ENCODE measurements at places on chromosomes 3 and 15.

- DNase-seq, result no peak
These were observed 160.1 kb upstream of the TMC3 start for GRCh38 chr15:81534124-81534523.

GRCh38 chr3:54582424-54582823, 345.4 kb downstream of the LRTM1 start:
- no peak for DNase-seq

DNA sequence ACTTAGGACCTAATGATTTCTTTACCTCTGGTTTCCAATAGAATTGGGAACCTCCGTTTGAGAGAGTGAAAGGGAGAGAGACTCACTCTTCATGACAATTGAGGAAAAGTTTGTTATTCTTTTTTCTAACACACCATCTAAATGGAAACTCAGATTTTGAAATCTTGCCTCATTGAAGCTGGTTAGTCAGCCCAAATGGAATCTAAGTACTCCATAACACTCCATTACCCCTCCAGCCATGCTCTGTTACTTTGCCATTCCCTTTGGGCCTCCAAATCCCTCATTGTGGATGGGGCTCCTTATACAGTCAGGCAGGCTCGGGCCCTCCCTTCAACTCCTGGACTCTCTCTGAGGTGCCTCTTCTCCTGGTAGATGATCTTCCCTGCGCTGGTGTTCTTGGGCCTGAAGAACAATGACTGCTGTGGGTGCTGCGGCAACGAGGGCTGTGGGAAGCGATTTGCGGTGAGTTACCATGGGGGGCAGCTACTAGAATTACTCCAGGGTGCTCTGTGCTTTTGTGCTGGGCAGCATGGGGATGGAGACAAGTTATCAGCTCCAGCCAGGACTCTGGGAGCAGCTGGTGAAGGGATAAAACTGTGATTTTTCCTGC, 1.1 kb downstream of the TM4SF4 start:
- no peak for DNase-seq

GRCh38 chr3:142501004-142501926, 53.4 kb upstream of the XRN1 start:
- no peak for DNase-seq

DNA sequence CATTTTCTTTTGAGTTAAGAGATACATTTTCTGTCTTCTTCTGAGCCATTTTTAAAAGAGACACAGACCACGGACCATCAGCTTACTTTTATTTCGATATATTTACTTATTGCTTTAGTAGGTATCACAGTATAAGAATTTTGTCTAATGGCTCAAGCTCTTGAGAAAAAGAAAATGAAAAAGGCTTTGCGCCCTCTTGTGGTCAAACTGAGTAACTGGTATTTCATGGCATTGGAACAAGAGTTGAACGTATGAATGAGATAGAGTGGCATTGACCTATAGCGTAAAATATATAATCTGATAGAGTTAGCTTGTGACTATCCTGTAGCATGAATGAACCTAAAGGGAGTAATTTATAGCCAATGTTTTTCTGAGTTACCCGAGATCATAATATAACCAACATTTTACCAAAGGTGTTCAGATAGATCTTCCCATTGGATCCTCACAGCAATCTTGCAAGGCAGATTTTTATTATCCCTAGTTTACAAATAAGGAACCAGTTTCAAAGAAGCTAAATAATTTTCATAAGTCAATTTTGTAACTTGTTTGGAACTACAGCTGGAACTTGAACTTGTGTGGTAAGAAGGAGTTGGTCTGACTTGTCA, 154.6 kb downstream of the POLR2M start:
- DNase-seq, result no peak

DNA sequence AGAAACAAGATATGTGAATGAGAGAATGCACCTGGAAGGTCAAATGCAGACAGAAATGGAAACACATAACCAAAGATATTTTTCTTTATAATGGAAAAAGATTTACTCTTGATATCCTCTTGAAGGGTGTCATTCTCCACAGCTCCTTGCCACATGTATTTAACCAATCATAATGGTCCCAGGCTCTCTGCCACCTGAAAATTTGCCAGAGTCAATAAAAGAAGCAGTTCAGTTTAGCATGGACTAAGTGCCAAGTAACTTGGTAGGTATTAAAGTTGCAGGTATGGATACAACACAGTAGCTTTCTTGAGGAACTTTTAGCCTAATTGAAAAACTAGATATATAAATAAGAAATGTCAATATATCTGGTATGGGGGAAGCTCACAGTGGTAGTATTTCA, 33.5 kb downstream of the TUSC7 start:
- DNase-seq, result no peak

DNA sequence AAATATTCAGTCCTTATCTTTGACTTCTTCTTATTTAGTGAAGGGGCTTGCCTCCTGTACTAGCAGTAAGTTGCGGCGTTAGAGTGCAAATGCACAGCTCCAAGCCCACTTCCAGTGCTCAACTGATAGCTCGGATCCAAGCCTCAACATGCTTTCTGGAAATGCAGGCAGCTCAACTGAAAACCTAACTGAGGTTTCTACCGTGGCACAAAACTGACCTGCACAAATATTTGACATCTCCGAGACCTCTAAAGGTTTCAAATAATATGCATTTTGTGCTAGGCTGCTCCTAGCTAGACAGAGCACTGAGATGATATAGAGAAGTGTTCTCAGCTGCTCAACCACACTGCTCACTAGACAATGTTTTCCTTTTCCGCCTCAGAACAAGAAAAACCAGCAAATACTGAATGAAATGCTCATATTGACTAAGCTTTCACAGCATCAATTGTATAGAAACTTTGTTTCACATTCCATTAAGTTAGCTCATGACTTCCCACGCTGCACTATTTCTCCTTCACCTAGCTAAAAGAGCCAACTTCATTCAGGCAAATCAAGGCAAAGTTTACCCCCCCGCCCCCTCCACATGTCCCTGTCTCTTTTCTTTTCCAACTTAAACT, 822 bp downstream of the ZNF385D start:
- DNase-seq, result no peak

- no peak for DNase-seq
These were observed 55.4 kb downstream of the EOMES start for GRCh38 chr3:27666708-27667107.

DNA sequence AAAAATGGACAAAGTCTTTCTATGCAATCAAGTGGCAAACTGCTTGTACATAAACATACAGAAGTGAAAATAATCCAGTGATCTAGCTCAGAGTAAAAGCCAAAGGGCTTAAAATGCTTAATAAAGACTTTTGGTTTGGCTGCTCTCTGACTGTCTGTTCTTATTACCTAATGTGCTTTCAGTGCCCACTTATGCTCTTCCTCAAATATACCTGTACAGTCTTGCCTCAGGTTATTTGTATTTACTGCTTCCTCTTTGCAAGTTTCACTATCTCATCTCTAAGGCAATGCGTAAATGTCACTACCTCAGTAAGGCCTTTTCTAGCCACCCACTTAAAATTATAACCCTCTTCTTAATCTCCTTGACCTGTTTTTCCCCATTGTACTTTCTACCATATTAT, 171.8 kb downstream of the EPHA6 start:
- no peak for DNase-seq

DNA sequence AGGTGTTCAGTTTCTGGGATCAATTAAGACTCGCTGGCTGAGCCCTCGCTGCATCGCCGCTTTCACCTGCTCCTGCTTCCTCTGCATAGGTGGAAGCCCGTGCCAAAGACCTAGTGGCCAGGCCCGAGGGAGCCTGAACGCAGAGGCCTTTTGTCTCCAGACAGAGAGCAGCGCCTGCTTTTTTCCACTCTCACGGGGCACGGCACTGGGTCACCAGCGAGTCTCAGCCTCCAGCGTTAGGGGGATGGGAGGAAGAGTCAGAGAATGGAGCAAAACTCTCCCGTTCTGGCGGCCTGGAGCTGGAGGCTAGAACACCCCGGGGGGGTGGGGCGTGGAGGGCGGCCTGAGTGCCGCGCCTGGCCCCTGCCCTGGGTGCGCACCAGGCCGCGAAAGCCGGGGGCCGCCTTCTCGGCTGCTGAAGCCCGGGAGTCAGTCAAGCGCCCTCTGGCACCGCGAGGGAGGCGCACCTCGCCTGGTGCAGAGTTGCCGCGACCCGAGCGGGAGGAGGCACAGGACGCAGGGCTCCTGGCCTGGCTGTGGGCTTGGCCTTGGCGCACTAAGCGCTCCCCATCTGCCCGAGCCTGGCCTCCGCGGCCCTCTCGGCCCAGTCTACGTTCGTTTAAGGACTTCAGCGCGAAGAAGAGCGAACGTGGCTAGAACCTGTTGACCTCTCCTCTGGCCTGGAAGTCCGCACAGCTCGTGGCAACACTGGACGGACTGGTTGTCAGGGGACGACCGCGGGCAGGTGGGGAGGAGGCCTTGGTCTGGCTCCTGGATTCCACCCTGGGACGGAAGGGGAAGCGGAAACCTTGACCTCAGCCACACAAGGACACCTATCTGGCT, 21.5 kb downstream of the NR2F2 start:
- no peak for DNase-seq

GRCh38 chr3:194368918-194369317, 625 bp downstream of the LRRC15 start:
- no peak for DNase-seq

DNA sequence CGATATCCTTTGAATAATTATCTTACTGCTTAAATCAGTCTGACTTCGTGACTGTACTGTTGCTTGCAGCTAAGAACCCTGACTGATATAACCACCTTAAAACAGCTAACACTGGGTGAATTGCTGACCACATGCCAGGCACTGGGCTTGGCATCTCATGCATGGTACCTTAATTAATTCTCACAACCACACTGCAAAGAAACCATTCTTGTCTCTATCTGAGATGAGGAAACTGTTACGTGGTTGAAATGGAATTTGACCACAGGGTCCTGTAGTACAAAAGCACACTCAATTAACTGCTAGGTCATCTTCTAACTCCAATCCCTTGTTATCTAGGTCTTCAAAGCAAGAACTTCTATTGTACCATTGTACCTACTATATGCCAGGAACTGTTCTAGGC, 92.7 kb upstream of the PRICKLE2 start:
- DNase-seq, result no peak

- DNase-seq, result no peak
These were observed 1.2 kb downstream of the OSBPL11 start for GRCh38 chr3:125594125-125594524.

- no peak for DNase-seq
These were observed 99.0 kb upstream of the MEF2A start for GRCh38 chr15:99466701-99467337.

DNA sequence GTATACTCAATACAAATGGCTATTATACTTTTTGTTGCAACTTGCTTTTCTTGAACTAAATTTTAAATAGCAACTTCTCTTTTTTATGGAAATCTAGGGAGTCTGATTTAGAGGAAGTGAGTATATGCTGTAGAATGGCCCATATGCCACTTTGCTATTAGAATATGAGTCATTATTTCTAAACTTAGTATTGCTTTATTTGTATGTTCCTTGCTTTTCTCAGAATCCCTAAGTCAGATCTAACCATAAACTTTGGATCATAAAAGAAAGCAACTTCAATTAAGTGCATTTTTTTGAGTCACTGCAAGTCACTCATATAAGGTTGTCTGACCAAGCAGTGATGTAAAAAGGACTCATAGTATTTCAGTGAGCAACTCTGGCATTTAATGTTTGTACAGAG, 17.5 kb upstream of the SPTSSB start:
- no peak for DNase-seq

- DNase-seq, result no peak
These were observed 20.5 kb upstream of the FGD5 start for GRCh38 chr3:14798231-14798630.

DNA sequence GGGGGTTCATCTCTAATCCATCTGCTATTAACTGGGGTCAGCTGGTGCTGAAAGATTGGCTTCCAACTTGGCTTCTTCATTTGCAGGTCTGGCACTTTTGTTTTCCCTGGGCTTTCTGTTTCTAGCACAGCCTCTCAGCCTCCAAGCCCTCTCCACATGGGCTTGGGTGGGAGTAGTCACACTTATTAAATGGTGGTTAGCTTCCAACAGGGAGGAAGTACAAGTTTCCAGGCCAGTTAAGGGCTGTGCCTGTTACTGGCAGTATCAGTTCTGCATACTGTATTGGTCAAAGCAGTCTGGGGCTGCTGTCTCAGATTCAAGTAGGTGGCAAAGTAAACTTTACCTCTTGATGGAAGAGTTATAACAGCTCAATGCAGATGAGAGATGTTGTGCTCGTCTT, 627.1 kb upstream of the CCDC54 start:
- DNase-seq, result no peak

- no peak for DNase-seq
These were observed 23.1 kb downstream of the SRPRB start for GRCh38 chr3:133828576-133829309.

DNA sequence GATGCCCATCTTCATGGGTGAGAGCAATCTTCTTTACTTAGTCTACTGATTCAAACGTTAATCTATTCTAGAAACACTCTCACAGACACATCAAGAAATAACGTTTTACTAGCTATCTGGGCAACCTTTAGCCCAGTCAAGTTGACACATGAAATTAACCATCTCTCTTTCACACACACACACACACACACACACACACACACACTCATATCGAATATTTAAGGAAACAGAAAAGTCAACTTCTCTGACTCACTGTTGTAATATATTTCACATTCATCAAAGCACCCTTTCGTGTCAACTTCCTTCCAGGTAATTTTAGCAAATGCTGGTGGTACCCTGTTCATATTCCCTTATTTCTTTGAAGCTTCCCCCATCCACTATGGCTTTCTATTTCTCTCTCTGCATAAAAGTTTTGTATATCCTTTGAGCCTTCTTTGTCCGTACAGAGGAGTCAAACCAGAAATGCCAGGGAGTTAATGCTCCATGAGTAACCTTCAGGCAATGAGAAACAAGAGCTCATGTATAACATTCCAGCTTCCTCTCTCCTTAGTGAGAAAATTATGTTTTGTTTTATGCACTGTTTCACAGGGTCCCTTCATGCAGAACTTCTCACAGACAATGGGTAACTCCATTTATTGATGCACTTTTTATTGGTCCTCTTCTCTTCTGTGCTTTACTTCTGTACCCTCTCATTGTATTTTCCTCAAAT, 335.5 kb upstream of the CBLB start:
- no peak for DNase-seq

DNA sequence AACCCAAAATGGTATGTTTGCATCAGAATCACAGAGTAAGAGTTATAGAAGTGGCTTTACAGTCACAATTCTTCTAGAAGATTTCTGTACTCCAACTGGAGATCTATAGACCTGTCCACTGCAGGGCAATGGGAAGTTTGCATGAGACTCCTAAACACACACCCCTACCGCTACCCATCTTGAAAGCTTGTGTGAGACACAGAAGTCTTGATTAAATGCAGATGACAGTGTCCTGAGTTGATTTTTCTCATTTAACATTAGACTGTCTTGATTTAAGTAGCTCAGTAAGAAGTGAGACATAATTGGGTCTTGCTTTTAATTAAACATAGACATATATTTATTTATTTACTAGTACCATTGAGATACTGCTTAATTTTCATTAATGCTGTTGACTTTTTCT, 54.4 kb downstream of the CD47 start:
- no peak for DNase-seq

GRCh38 chr15:38424101-38424552, 29.8 kb upstream of the FAM98B start:
- no peak for DNase-seq

Measured in activated T-helper 1 cell treated with anti-CD3 and anti-CD28 coated beads, Interleukin-2, amount 50 U/mL, for 16 hours (primary cell).